ENCODE measurements at places on chromosomes 1 and 21.
A peak's percentile ranks its signal among the peaks of the same experiment; 100 is the strongest.

DNA sequence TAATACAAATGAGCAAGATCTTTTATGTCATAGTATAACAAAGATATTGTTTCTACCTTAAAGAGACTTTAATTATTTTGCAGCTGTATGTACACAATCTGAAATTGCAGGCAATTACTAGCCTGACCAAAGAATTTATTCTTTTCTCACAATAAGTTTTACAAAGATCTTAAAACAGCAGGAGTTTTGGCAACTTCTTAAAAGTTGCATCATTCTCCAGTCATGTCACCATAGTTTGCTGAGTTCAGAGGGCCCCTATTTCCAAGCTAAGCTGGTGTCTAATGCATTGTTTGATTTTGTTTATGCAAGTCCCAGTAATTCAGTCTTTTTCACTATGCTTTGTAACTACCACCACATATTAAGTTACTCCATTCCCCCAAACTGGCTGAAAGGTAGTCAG, 114.8 kb downstream of the DNAH14 start:
- no peak for DNase-seq

DNA sequence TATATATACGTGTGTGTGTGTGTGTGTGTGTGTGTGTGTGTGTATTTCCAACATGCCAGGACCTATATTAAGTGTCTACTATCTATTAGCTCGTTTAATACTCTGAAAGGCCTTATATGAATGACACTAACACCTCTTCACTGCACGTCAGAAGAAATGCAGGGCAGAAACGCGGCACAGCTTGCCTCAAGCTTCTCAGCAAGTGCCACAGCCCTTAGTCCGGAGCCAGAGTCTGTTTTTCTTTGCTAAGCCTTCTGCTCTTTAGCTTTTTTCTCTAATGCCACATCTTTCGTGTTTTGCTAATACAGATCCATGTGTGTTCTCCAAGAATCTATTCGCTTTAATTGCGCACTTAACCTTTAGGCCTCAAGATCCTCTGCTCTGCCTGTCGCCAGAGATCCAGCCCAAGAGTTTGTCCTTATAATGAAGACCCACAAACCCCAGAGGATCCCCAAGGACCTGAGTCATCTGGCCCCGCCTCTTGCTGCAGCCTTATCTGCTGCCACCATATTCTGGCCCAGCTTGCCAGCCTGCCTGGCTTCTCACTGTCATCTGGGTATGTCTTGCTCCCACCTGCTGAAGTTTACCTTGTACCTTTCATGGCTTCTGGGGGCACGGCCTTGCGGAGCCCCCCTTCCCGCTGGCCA, 2.0 kb upstream of the TRIM58 start:
- DNase-seq: no peak

GRCh38 chr1:43381612-43382011, 8.0 kb downstream of the MED8 start:
- DNase-seq: no peak

GRCh38 chr1:241627453-241628259, 12.5 kb downstream of the CHML start:
- peak; percentile 49 for DNase-seq

GRCh38 chr1:4404854-4405590, 249.4 kb upstream of the AJAP1 start:
- no peak for DNase-seq

- no peak for DNase-seq
Measured at GRCh38 chr21:45699966-45700365, 56.4 kb downstream of the PCBP3 start.

- no peak for DNase-seq
Measured at GRCh38 chr21:38982096-38982495, 176.4 kb downstream of the ETS2 start.

GRCh38 chr1:22861764-22862440, 110.8 kb downstream of the LACTBL1 start:
- DNase-seq: no peak

GRCh38 chr1:70819231-70819630, 228.4 kb downstream of the PTGER3 start:
- DNase-seq: no peak

GRCh38 chr1:118989006-118989815, 1.1 kb upstream of the TBX15 start:
- DNase-seq: no peak

All from central memory CD4-positive, alpha-beta T cell (primary cell).